ENCODE measurements at places on chromosomes 3 and 15. TPM values are rescaled to one million over a fixed set of nuclear protein-coding genes. Genes with fewer than 3 reads are reported as not detected.

DNA sequence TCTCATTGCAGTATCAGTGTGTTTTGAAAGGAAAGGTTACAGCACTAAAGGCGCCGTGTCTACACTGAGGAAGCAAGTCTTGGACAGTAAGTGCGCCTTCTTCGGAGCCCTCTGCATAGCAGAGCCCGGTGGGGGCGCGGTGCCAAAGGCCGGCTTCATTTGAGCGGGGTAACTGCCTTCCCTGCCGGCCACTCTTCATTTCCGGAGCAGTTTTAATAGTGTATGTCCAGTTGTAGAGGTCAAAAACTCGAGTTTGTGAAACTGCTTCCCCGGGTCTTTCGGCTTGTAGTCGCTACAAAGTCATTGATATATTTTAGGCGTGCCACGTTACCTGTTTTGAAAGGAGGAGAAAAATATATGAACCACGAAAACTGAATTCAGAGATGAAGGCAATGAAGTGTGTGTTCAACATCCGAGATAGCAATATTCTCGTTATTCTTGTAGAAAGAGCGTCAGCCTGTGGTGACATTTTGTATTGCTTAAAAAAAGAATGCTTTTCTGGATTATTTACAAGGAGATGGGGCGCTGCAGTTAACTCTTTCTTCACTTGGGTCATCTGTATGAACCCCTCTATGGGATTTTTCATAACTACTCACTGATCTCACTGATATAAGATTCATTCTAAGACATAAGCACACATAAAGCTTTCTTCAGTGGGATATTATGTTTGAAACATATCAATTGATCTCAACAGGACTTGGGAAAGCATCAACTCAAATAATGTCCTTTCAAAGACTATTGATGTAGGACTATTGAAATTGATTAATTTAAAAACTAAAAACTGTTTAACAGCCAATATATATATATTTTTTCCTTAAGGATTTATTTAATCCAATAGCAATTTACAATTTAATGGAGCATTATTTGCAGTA, 3.0 kb downstream of the ALCAM start:
- DNase-seq: no peak

GRCh38 chr3:101719604-101720185, 4.7 kb upstream of the CEP97 start:
- no peak for DNase-seq

DNA sequence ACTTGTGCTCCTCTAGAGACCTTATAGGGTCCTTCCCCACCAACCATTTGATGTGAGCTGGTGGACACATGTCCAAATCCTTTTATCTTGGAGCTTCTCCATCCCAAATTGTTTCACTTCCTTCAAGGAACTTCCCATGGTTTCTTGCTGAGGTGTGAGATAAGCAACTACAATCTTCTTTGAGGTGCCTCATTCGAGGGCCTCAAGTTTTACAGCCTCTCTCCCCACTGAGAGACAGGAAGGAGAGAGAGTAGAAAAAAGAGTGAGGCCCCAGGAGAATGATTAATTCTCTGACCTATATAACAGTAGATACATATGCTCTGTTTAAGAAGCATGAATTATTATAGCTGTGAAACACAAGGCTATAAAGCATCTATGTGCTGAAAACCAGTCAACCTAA, 70.5 kb downstream of the SUMF1 start:
- DNase-seq: no peak

DNA sequence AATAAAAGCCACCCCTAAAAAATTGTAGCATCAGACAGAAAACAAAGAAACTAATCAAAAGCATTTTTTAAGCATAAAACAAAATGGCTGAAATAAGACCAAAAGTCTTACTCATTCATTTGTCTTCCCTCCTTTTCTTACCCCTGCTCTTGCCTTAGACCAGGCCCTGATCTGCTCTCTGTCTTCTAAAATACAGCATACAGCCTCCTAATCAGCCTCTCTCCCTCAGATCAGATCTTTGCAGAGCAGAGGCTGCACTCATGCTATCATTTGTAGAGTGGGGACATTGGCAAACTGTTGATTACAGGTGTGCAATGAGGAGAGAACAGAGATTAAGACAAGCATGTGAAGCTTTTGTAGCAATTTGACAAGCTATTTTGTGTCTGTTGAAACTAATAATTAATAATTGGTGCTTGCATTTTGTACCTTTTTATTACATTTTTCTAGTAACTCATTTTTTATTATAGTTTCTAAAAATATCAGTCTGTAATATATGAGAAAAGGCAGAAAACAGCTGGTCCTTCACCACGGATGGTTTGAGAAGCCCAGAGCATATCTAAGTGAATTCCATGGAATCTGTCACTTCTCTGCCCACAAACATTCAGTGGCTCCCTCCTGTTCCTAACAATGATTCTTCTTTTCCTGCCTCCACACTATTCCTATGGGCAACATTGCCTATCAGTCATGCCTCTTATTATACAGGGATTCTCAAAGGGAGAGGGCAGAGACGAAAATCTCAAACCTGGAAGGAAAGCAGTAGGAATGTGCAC, 286.2 kb upstream of the STT3B start:
- DNase-seq: no peak

Gene CHAC1
- polyA plus RNA-seq: 107 TPM

Gene EPB42
- not detected for polyA plus RNA-seq

Gene ENTPD3
- polyA plus RNA-seq: not detected

Gene KCNAB1
- not detected for polyA plus RNA-seq
